ENCODE measurements at places on chromosomes 3 and 15.

GRCh38 chr3:33417066-33417673, 23.0 kb downstream of the UBP1 start:
- no peak for DNase-seq

DNA sequence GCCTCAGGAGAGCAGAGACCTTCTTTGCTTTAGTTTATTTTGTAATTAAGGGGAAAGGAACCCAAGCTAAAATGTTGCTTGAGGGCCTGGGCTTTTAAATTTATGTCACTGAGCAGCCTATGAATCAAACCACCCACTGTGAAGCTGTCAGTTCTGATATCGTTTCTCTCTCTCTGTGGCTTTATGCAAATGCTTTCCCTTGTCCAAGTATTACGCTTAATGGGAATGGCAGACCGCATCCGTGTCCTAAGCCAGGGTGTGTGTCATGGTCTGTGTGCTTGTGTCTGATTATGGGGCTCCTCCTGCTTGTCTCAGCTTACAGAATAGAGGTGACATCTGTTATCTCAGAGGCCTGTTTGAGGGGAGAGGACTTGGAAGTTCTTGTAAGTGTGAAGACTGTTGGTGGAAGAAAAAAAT, 82.4 kb downstream of the EBLN2 start:
- no peak for DNase-seq

DNA sequence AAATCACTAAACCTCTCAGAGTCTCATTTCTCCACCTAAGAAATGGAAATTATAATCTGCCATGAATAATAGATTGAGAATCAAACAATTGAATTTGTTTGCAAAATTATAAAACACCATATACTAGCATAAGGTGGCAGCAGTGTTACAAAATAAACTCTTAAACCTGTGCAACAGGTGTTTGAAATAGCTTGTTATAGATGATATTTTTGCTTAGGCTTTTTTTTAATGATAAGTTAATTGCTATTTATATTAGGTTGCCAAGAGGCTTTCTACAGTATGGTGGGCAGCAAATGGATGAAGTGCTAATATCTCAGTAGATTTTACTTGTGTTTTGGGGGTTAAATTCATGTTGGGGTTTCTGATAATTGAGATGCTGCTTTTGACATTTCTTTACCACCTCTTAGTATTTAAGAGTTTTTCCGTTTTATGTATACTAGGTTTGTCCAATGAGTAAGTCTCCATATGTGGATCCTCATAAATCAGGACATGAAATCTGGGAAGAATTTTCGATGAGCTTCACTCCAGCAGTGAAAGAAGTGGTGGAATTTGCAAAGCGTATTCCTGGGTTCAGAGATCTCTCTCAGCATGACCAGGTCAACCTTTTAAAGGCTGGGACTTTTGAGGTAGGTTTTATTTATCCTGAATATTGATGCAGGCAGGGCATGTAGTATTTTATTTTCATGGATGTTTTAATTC, 19.6 kb downstream of the NR1D2 start:
- DNase-seq, result no peak

DNA sequence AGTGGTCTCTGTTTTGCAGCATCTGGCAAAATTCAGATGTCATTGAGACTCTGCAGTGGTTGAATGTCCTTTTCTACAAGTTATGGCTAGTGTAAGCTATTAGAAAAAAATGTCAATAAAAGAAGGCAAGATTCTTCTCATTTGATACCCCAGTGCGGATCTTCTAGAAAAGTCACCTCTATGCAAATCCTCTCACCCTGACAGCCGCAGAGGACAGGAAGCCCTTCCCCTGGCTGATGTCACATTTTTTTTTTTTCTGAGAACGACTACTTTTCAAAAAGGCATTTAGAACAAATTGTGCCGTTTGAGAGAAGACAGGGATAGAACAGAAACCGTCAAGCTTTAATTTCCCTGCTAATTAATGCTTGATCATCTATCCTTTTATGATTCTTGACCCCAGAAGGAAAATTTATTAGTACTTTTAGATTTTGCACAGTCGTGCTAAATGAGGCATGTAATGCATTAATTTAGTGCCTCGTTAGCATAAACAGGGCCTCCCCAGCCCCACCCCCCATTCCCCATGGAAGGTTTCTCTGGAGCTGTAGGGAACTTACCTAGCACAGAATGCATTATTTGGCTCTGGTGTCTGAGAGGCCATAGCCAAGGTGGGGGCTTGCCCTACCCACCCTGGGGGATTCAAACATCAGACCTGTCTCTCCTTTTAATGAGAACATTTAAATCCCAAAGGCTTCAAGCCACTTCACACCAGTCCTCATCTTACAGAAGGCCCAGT, 183.8 kb downstream of the OPA1 start:
- DNase-seq, result no peak

DNA sequence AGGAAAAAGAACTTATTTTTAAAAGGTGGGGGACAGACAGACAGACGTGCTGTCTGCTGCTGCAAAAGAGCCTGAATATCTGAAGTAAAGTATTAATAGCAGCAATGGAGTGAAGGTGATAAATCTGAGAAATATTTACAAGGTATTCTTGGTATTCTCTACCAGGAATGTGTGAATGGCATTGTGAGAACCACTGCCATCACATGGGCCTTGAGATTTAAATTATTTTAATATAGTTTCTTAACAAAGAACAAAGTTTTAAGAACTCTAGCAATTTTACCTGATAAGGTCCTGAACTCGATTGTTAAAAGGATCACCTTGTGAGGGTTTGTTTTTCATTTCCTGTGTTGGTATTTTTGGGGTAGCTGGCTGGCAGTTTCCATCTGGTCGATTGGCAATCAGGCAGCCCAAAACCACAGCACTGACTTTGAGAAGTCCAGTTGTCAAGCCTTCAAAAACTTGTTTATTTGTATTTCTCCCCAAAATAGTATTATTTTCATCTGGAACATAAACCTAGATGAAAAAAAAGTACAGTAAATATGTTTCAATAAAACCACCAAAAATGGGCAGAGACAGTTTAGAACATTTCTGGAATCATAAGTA, 97.3 kb downstream of the ISL2 start:
- no peak for DNase-seq

DNA sequence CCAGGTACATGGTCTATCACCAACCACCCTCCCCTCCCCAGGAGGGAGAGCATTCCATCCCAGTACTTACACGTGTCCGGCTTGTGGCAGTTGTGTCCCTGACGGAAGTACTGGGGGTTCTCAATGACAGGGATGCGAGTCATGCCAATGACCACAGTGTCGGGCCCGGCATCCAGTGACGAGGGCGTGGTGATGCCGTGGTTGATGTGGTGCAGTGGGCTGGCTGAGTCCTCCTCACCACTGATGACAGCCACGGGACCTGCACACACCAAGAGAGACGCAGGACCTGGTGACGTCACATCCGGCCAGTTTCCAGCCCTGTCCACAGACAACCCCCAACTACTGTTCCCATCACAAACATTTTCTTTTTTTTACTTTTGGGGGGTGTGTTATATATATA, 223.8 kb downstream of the NTRK3 start:
- DNase-seq, result no peak

- DNase-seq, result no peak
These were observed 57.2 kb upstream of the TOPAZ1 start for GRCh38 chr3:44184319-44184953.

DNA sequence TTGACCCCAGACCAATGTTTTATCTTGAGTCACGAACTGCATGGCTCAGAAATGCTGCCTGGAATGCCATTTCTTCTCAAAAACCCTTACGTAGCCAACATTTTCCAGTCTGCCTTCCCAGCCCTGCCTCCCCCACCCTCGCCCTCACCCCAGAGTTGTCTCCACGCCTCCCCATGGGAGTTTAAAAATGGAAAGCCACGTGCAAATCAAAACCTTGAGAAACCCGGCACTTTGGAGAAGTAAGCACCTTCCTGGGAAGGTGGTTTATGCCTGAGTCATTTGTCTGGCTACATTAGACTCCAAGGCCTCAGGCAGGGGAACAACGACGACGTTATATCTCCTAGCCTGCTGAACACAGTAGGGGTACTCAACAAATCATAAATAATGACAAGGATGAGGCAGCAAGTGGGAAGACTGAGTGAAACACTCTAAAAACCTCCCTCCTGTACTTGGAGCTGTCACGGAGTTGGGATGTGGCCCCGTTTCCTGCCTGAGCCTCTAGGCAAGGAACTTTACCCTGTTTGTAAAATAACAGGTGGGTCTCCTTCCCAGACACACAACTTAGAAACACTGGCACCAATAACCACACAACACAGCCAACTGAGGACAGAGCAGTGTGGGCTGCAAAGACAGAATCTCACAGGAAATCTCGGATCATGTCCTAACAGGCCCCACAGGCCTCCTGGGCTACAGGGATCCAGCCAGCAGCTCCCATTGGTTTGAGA, 179.1 kb downstream of the NTRK3 start:
- no peak for DNase-seq

DNA sequence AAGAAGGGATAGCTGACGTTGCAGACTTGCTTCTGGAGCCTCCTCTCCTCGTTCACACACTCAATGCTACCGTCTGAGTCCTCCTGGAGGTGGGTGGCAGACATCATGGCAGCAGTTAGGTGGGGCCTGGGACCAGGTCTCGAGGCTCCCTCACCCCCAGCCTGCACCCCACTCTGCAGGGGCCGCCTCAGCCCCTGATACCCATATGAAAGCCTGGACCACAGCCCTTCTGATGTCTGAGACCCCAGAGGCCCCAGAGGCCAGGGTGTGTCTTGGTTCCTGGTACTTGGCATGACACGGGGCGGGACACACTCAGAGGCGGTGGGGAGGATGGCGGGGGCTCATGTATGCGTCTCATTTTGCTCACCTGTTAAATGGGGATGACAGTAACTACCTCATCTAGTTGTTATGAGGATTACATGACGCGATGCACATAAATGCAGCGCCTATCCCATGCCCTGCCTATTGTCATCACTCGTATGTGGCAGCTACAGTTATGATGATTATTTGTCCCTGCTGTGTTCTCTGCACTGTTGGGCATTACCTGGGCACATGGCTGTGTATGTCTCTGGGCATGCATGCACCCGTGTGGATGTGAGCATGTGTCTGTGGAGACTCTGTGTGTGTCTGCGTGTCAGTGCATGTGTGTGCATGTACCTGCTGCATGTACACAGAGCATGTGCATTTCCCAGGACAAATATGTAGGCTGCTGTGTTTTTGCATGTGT, 39.9 kb downstream of the FEM1B start:
- DNase-seq, result no peak

GRCh38 chr3:191721990-191722389, 261.0 kb downstream of the PYDC2 start:
- no peak for DNase-seq

DNA sequence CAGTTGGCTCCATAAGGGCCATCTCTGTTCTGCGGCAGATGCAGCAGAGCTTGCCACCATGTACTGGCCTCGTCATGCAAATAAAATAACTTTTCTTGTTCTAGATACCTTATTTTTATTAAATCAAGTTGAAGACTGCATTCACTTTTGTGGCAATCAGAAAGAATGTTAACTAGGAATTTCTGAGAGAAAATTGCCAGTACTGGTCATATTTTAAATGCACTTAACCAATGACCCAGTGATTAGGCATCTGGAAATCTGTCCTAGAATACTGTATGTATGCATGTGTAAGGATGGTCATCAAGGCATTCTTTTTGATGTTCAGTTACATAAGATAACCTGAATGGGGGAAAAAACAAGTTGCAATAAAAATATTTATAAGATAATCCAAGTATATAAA, 34.2 kb upstream of the CSPG5 start:
- no peak for DNase-seq

- no peak for DNase-seq
These were observed 22.2 kb downstream of the FXR1 start for GRCh38 chr3:180934638-180935037.

GRCh38 chr3:187808527-187808895, 63.2 kb upstream of the BCL6 start:
- no peak for DNase-seq
